Stimulated activated CD4-positive, alpha-beta T cell treated with anti-CD3 and anti-CD28 coated beads, Interleukin-15, amount 100 ng/mL, for 1 hour (primary cell): ENCODE measurements at places on chromosomes 2 and 18.

GRCh38 chr18:51425475-51425874, 228.0 kb upstream of the MEX3C start:
- no peak for DNase-seq

- DNase-seq, result no peak
These were observed 77.5 kb upstream of the DAPL1 start for GRCh38 chr2:158717366-158718195.

DNA sequence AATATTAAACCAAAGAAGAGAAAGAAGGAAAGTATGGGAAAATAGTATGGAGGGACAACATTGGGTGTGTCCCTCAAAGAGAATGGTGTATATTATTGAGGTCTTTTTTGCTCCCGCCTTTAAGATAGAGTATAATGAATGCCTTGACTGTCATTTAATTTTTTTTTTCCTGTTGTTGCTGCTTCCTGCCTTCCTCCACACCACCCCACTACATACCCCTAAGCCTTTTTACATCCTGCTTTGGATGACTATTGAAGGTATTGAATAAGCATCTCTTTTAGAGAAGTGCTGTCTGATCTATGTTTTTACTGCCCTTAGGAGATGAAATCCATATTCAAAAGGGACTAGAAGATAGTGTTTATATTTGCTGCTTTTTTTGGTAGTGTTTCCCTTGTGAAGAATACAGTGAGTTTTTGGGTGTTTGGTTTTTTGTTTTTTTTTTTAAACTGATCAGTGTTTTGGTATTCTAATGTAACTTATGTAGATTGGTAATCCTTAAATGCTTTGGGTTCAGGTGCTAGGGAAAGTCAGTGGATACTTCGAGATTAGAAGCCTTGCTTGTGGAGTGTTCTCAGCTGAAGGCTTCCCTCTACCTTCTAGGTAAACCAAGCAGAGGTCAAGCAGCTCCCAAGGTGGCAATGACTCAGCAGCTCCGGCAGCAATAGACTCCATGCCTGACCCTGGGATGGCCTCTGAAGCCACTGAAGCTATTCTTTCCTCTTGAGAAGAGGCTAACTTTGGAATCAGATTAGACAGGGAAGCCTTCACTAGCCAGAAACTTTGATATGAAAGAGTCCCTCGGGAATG, 5.0 kb downstream of the FZD7 start:
- no peak for DNase-seq

- no peak for DNase-seq
These were observed 970.4 kb downstream of the EPHA4 start for GRCh38 chr2:220601674-220602073.

DNA sequence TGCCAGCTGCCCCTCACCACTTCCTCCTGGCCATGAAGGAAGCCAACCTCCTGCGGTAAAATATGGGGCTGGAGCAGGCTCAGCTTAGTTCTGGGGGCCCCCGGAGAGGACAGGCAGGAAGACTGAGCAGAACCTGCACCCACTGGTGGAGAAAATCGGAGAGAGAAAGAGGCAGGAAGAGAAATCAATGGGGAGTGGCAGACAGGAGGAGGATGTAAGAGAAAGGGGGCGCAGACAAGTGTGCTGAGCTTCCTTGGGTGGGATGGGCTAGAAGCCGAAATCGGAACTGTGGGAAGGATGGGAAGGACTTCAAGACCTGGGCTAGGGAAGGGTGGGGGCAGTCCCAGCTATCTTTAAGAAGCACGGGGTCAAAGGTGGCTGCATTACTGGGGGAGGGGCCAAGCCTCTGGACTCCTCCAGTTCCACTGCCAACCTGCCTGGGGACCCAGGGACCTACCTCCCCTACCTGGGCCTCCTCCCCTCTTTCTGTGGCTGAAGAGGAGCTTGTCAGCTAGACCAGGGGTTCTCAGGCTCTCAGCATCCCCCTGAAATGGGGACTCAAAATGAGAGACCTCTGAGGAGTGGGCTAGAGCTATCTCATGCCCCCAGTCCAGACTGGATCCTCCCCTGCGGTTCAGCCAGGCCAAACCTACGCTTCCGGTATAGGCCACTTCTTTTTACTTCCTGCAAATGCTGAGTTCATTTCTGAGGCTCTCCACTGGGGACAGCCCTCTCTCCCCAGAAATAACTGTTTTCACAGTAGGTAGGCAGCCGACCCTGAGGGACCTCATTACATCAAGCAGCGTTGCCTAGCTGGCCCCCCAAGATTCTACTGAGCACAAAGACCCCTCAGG, 33.6 kb upstream of the B3GNT7 start:
- no peak for DNase-seq

- DNase-seq, result no peak
These were observed 168.0 kb downstream of the ASXL3 start for GRCh38 chr18:33745871-33746545.

GRCh38 chr18:76446321-76447257, 48.5 kb downstream of the ZNF516 start:
- no peak for DNase-seq

DNA sequence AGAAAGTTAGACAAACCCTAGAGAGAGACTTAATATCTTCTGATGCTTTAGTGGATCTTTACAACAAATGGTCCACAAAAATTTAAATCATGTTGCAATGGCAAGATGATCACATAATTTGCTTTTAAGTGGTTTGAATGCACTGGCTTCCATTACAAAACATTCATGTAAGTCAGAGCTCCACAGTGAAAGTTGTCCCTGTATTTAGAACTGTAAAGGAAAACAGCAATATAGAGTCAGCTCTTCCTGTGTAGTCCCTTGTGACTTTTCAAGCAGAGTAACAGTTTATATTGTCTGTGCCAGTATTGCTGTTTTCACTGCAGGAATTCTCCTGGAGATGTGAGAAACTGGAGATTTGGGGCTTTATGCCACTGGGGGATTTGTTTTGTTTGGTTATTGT, 77.7 kb downstream of the MEIS1 start:
- DNase-seq, result no peak

DNA sequence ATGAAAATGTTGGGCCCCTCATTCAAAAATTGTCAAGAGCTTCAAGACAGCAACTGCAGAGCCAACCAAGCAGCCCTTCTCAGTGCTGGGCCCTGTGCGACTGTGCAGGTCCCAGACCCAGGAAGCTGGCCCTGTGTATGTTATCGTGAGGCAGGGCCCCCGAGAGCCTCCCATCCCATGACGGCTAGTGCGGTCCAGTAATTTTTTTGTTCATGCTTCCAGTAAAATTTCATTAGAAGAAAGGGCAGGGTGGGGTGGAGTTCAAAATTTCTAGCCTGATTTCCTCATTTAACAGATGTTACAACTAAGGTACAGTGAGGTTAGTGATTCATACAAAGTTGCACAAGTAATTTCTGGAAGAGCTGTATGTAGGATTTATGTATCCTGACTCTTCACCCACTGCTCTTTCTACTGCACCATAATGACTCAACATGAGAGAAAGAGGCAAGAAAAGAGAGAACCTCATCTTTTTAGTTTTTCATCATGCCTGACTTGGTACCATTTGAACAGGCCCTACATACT, 105.5 kb downstream of the ZEB2 start:
- DNase-seq, result no peak

- no peak for DNase-seq
These were observed 103.0 kb upstream of the STK17B start for GRCh38 chr2:196274387-196274809.

GRCh38 chr2:138359532-138359931, 142.0 kb upstream of the SPOPL start:
- no peak for DNase-seq

GRCh38 chr2:81714817-81715216, 1410.3 kb upstream of the LRRTM1 start:
- DNase-seq, result no peak

DNA sequence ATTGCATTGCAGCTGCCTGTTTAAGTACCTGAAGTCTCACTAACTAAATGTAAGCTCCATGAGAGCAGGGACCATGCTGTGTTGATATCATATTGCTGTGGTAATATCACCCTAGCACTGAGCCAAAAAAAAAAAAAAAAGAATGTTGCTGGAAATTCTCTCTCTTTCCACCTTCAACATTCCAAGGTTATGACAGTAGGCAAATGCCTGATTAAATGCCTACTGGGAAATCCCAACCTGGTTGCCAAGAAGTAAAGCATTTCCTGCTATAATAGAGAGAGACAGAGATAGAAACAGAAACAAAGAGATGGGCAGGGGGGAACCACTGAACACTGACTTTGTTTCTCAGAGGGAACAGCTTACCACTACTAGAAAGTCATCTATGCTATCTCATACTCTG, 1604.2 kb downstream of the LRP1B start:
- DNase-seq, result no peak

GRCh38 chr2:38442643-38443541, 65.8 kb upstream of the ATL2 start:
- no peak for DNase-seq

GRCh38 chr2:67726416-67726815, 329.3 kb downstream of the ETAA1 start:
- DNase-seq, result no peak

DNA sequence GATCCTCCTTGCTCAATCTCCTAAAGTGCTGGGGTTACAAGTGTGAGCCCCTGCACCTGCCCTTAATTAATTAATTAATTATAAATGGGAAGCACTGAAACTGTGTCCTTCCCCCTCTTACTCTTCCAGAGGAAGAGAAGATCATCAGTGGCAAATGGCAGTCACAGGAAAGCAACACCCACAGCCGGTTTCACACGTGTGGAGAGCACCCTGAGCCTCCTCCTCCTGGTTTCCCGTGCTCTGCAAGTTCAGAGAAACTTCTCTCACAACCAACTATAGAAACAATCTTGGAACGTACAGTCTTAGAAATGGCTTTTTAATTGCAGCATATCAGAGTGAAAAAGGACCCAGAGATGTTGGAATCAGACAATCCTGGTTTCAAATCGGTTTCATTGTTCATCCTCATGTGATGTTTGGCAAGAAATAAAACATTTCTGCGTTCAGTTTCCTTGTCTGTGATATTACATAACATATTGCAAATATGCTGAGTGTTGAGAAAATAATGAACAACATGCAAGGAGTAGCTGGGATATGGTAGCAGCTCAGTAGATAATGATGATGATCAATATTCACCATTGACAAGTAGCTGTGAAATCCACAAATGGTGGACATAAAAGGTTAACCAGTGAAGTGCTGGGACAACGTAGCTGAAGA, 141.0 kb upstream of the KCTD1 start:
- DNase-seq, result no peak

GRCh38 chr18:29849144-29849543, 1193.4 kb downstream of the DSC3 start:
- no peak for DNase-seq

DNA sequence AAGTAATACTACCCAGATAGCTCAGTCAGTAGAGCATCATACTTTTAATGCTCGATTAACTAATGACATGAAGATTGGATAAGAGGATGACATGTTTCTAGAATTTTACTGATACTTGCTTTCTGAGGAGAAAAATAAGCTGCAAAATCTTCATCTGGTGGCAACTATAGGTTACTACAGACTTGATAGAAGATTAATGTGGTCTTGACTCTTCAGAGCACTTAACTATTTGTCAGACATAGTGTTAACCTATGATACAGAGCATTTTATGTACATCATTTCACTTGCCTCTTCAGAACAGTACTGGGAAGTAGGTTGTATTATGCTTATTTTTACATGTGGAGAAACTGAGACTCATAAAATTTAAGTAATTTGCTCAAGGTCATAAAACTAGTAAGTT, 83.9 kb downstream of the UBR3 start:
- no peak for DNase-seq

DNA sequence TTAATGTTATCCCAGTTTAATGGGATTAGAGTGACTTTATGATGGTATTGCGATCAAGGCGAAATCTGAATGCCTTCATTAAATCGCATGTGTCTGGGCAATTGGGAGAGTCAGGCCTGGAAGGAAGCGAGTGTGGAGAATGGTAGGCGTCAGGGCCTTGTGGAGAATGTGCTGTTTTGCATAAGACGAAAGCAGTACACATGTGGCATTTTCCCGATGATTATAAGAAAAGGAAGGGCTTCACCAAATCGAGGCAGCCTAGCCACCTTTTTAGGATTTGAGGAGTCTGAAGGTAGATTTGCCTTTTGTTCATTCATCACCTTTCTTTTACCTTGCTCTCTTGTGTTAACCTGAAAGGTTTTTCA, 1.0 kb downstream of the ZNF532 start:
- no peak for DNase-seq

GRCh38 chr2:11753452-11753885, 7.0 kb downstream of the LPIN1 start:
- no peak for DNase-seq

DNA sequence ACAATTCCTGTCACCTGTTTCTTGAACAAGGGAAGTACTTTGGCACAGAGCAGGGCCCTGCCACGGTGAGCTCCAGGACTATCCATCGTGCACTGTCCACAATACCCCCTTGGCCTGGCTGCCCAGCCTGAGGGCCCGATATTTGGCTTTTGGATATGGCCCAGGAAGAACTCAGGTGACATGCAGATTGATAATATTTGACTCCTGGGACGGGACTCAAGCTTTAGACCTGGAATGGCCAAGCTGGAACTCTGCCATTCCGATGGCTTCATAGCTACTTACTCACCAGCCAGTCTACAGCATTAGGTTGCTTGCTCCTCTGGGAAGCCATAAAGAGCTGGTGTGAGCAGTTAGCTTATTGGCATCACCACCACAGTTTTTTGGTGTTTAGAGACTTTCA, 26.6 kb downstream of the EML6 start:
- no peak for DNase-seq

GRCh38 chr2:238912228-238912915, 64.5 kb downstream of the TWIST2 start:
- DNase-seq, result no peak

DNA sequence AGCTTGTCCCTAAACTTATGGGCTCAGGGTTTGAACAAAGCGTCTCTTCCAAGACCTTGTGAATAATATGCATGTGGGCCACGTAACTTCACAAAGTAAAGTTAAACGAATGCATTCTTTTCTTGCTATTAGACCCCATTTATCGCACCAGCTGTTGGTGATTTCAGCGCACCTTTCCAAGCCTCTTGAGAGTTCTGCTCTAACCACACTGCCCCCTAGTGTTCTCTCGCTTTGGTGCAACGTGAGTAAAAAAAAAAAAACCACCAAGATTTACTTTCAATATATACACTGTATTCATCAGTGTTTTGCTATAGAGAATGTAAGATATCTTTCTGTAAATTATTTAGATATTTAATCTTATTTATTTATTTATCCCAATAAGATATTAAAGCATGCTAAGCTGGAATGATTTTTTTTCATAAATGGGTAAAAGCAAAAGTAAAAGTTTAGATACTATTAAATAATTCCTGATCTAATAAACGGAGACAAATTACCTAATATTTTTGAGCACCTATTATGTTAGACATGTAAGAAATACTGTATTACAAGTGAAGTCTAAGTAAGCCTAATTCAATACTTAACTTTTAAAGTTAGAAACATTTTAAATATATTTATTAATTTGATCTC, 459.5 kb downstream of the DLGAP1 start:
- peak; percentile 4 for DNase-seq

DNA sequence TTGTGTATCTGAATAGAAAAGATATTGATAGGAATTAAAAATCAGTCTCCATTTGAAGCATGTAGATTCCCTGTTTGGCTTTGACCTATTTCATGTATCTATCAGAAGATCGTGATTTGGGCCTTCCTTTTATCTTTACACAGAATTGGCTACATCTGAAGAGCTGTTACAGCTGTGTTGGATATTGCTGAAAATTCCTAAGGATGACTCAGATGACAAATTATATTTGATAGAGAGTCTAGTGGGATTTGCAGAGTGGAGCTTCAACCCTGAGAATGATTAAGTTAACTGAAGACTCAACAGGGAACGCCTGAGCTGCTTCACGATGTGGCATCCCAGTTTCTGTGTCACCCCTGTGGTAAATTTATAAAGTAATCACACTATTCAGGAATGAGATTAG, 4.9 kb upstream of the COL3A1 start:
- no peak for DNase-seq

- no peak for DNase-seq
These were observed 118.3 kb downstream of the CAPN13 start for GRCh38 chr2:30688956-30689401.
